ENCODE measurements at places on chromosomes 1 and 21. TPM values are rescaled to one million over a fixed set of nuclear protein-coding genes. Genes with fewer than 3 reads are reported as not detected.

TACSTD2 gene
- not detected for total RNA-seq

SLAMF8 gene
- total RNA-seq = 0.22 TPM

REN gene
- total RNA-seq = not detected

AGBL4 gene
- total RNA-seq = not detected

GPR161 gene
- total RNA-seq = 10.8 TPM

PROK1 gene
- not detected for total RNA-seq

ELAVL4 gene
- 0.07 TPM for total RNA-seq

PPIE gene
- 42.1 TPM for total RNA-seq
